ENCODE measurements at places on chromosomes 4 and X. TPM values are rescaled to one million over a fixed set of nuclear protein-coding genes. Genes with fewer than 3 reads are reported as not detected.

SUV39H1 gene
- total RNA-seq, result 2.8 TPM

UGT2B17 gene
- not detected for total RNA-seq

GC gene
- total RNA-seq, result not detected

SUPT20HL2 gene
- not detected for total RNA-seq

PCDH10 gene
- total RNA-seq, result 1.2 TPM

SAGE1 gene
- total RNA-seq, result not detected

HHIP gene
- total RNA-seq, result 0.05 TPM

BST1 gene
- 0.88 TPM for total RNA-seq

TMEM255A gene
- total RNA-seq, result 0.05 TPM

ADGRG2 gene
- not detected for total RNA-seq

DNA sequence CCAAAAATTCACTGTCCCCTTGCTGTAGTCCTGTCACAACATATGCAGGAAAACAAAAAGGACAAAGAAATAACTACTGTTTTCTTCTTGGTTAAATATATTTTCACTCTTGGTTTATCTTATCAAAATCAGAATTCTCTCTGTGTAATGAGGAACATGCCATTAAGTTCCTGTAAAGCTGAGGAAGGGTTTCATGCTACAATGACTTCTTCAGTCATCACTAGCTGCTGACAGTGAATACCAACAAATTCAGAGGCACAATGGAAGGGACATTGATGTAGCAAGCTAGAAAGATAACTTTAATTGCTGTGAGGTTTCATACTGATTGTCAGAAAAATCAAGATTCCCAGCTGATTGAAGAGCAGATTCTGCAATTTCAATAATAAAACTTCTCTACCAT lies 782.9 kb upstream of the HTR2C start:
- DNase-seq, result no peak

DNA sequence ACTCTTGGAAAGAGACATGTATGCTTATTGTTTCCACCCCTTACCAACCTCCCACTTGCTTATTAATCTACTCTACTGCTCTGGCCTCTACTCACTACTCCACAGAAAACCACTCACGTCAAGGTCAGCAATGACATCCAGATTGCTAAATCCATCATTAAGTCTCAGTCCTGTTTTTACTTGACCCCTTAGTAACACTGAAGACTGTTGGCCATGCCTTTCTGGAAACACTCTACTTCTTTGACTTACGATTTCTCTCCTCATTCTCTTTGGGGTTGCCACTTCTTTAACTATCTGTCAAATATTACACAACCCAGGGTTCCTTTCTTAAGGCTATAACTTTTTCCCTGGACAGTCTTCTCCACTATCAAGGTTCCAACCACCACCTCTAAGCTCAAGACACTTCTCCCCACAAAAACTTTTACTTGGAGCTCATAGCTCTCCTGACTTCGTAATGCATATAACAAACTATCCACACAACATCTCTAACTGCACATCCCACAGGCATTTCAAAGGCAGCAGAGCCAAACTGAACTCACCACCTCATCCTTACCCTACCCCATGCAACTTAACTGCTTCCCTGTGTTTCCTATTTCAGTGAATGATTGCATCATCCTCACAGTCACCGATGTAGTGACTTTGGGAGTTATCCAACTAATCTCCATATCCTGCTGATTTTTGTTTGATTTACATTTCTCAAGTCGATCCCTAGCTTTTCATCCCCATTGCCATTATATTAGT lies 15.8 kb upstream of the MAGEA4 start:
- no peak for DNase-seq

- no peak for DNase-seq
Observed at GRCh38 chrX:13900351-13900750, 83.5 kb upstream of the GPM6B start.

- DNase-seq, result no peak
Observed at GRCh38 chrX:154602226-154602625, 16.9 kb downstream of the CTAG1B start.

DNA sequence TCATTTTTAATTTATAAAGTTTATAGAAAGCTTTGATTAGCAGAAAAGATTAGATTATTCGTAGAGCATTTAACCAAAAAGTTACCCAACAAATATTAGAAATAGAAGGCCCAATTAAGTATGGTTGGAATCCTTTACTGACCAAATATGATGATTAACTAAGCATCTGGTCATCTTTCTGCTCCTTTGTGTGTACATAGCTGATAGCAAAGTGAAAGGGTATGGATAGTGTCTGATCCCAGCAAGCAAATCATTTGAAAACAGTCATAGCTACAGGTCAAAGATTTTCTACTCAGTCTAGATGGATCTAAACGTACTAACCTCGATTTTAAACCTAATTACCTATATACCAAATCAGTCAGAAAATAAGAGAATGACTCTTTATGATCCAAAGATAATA lies 7.3 kb upstream of the MAB21L2 start:
- no peak for DNase-seq

DNA sequence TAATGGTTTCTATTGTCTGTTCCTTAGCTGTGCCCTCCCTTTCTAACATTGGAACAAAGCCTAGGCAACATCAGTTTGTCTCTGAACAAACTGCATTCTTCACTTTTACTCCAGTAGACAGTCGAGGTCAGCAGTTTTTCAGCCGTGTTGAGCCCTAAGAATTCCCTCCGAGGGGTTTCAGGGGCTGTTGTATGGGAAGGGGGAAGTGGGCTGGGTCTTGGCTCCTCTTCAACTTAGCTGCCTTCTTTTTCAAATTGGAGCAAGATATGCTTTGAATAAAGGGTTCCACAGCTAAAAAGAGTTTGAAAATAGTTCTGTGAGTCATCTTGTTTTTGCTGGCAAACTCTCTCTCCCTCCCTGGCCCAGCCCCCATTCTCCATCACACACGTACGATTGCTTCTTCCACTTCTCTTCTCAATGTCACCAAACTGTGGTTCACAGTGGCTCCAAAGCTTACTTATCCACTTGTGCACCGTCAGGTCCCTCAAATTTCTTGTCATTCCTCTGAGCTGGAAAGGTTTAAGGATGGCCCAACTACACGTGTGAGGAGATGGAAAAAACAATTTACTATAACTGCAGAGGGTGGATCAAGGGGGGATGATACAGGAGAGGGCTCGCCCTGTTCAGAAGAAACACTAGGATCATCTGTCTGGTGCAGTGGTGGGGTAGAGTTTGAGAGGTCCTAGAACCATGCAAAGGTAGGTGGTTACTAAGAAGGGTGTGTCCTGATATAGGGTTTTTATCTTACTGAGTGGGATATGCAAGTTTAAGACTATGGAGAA lies 9.2 kb upstream of the MAML3 start:
- no peak for DNase-seq

DNA sequence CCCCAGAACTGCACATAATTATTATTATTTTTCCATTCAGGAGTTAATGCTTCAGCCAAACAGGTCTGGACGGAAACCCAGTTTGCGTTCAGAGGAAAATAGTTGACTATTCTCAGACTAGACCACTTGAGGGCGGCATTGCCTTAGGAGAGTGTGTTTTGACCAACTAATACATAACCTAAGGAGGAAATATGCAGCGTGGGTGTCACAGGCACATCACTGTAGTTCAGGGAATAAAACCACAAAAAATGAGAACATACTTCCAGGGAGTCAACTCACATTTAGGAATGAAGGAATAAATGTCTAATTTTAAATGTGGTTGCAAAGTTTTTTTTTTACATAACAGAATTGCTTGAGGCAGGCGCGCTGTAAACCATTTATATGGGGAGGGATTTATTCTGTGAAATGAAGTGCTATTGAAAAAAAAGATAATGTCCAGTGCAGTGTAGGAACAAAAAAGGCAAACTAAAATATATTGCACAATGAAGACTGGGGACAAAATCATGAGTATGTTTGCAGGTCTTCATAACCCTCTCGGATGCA lies 93.3 kb downstream of the SYNPO2 start:
- DNase-seq, result peak; percentile 89

DNA sequence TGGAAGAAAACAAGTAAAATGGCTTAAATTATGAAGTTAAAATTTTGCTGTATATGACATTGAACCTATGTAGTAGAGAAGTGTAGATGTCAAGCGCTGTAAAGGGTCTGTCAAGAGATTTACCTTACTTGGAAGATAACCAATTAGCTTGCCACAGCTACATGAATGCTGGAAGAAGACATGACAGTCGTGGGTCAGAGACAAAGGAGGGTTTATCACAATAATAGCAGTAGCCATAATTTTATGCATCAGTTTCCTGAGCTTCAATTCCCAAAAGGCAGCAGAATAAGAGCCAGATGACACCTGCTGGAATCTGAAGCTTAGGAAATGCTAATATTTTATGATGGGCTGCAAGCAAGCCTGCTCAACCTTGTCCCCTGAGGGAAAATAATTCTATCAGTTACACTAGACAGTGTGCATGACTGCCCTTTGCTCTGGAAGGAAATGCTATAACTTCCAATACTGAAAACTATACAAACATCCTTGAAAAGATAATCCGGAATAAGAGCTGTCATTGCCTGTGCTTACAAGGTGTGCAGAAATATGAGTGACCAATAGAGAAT lies 292.9 kb downstream of the PRDM5 start:
- no peak for DNase-seq

- peak; percentile 11 for DNase-seq
Observed at GRCh38 chr4:55868581-55869090, 15.2 kb downstream of the EXOC1 start.

DNA sequence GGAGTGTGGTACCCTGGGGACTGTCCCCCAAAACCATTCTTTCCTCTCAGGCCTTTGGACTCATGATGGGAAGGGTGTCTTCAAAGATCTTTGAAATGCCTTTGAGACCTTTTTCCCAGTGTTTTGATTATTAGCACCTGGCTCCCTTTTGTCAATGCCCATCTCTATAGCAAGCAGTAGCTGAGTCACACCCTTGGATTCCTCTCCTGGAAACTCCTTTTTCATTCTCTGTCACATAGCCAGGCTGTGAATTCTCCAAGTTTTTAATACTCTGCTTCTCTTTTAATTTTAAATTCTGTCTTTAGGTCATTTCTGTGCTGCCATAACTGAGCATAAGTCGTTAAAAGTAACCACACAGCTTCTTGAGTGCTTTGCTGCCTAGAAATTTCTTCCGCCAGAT lies 29.7 kb downstream of the IL21 start:
- no peak for DNase-seq

- DNase-seq, result no peak
Observed at GRCh38 chrX:11296051-11296450, 2.8 kb downstream of the AMELX start.

- DNase-seq, result no peak
Observed at GRCh38 chr4:33381816-33382215, 2661.6 kb downstream of the PCDH7 start.

- no peak for DNase-seq
Observed at GRCh38 chr4:186161138-186161537, 30.2 kb upstream of the CYP4V2 start.

DNA sequence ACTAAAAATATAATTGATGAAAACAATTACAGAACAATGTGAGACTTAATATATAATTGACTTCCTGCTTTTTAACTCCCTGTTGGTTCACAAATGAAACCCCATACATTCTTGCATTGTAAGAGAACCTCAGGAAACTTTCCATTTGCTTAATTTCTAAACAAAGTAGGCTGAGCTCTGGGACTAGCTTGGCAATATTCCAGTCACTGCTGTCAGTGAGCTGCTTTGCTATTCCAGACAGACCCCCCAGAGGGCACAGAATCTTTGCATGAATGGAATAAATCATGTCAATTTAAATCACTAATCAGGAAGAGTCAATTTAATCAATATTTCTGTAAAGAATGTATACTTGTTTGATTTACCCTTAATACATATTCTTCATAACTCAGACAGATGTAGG lies 110.6 kb downstream of the NEXMIF start:
- DNase-seq, result no peak

GRCh38 chr4:8607603-8608481 lies 15.3 kb downstream of the CPZ start:
- no peak for DNase-seq

DNA sequence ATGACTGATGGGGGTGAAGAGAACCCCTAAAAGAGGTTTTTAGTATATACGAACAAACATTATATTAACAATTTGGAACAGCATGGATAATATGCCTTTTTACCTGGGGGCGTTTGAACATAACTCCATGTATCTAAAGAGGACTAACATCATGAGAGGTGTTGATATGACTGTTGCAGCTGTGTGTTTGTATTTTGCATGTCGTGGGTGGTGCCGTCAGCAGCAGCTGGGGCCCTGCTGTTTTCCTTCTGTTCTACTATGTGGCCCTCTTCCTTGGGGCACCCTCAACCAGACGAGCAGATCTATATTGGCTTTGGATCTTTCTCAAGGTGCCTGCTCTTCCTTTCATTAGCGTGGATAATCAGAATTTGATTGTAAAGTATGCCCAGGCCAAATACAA lies 11.2 kb downstream of the GBA3 start:
- no peak for DNase-seq

- no peak for DNase-seq
Observed at GRCh38 chr4:4492161-4492847, 49.5 kb downstream of the STX18 start.

DNA sequence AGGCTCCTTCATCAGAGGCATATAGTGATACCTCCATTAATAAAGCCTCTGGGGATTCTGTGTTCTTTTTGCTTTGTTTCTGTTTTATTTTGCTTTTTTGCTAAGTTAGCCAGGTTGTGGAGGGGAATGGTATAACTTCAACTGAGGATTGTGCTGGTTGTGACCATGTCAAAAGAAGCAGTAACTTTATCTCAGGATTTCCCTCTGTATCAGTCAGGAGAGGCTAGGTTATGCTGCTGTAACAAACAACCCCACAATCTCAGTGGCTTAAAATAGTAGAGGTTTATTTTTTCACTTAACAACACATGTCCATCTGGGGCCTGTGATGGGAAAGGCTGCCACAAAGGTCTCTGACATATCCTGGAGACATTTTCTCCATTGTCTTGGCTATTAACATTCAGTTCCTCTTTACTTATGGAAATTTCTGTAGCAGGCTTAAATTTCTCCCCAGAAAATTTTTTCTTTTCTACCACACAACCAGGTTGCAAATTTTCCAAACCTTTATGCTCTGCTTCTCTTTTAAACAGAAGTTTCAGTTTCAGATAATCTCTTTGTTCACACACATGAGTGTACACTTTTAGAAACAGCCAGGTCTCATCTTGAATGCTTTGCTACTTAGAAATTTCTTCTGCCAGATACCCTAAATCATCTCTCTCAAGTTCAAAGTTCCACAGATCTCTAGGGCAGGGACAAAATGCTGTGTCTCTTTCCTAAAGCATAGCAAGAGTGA lies 64.7 kb downstream of the UCHL1 start:
- DNase-seq, result no peak

GRCh38 chrX:49754233-49754857 lies 58.6 kb upstream of the PAGE1 start:
- DNase-seq, result peak; percentile 43

- peak; percentile 68 for DNase-seq
Observed at GRCh38 chr4:159227984-159228383, 125.1 kb downstream of the RAPGEF2 start.

Measured in myocyte (in vitro differentiated cells).